Glomerular endothelial cell (primary cell): ENCODE measurements at places on chromosomes 16 and 17.

GRCh38 chr17:40671282-40671681 lies 6.3 kb upstream of the KRT222 start:
- DNase-seq, result no peak

DNA sequence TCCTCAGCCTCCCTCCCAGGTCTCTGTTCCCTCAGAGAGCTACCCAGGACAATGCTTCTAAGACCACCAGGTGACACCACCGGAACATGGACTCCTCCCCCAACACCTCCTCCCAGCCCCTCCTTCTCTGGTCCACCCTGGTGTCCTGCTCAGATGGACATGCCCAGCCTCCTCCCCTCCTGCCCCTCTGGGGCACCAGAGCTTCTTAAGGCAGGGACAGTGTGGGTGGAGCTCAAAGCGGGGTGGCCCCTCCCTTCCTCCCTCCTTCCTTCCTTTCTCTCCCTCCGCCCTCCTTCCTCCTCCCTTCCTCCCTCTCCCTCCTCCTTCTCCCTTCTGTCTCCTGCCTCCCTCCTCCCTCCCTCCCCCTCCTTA lies 22.7 kb downstream of the TRPV3 start:
- no peak for DNase-seq

DNA sequence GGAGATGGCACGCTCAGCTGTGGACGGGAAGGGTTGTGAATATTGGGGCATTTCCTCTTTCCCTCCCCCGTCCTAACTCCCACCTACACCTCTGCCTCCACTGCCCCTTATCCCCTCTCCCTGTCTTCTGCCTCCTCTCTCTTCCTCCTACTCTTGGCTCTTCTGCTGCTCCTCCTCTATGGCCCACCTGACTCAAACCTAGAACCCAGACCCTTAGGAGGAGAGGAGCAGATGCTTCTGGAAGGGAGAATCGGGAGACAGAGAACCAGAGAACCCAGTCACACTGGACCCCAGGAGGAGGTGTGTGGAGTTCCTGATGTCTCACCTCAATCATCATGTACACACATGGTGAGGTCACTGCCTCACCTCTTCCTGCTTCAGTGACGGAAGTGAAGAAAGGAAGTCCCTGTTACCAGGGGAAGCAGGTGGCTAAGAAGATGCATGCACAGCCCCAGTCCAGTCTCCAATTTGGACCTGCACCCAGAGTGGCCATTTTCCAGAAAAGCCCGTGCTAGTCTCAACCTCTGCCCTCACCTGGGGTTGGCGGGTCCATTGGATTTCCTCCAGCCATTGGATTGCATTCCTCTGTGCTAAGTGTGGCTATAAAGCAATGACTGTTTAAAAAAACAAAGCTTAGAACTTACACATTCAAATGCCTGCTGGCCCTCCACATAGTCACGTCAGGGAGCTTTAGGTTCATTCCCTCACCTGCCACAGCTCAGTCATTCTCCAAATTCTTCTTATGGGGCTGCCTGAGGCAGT lies 4.0 kb downstream of the RNF222 start:
- DNase-seq, result no peak

DNA sequence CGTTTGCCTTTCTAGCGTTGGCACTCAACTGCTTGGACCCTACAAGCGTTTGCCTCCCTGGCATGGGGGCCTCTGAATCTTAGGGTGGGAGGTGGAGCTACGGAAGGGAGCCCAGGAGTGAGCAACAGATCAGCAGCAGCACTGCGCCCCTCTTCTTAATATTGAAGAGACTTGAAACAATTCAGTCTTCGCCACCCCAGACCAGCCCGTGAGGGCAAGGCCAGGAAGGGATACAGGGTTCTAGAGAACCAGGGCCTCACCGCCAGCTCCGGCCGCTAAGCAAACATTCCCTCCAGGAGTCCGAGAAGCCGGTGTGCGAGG lies 1.5 kb upstream of the GPRC5C start:
- DNase-seq, result no peak

DNA sequence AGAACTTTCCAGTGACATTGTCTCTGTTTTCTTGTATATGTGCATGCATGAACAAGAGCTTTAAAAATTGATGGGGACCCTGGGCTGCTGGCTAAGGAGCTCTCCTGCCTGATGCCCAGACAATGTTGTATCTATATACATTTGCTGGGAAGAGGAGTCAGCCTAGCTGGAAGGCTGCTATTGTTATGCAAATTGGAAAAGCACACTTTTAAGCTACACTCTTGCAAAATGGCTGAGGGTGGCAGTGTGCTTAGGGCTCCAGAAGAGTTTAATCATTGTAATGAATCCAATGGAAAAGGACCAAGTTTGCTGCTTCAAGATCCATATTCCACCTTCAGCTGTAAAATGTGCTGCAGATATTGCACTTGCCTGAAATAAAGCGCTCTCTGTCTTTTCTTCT lies 171.8 kb downstream of the PRKCA start:
- no peak for DNase-seq

- no peak for DNase-seq
Observed at GRCh38 chr17:77735566-77736198, 222.8 kb upstream of the TNRC6C start.

DNA sequence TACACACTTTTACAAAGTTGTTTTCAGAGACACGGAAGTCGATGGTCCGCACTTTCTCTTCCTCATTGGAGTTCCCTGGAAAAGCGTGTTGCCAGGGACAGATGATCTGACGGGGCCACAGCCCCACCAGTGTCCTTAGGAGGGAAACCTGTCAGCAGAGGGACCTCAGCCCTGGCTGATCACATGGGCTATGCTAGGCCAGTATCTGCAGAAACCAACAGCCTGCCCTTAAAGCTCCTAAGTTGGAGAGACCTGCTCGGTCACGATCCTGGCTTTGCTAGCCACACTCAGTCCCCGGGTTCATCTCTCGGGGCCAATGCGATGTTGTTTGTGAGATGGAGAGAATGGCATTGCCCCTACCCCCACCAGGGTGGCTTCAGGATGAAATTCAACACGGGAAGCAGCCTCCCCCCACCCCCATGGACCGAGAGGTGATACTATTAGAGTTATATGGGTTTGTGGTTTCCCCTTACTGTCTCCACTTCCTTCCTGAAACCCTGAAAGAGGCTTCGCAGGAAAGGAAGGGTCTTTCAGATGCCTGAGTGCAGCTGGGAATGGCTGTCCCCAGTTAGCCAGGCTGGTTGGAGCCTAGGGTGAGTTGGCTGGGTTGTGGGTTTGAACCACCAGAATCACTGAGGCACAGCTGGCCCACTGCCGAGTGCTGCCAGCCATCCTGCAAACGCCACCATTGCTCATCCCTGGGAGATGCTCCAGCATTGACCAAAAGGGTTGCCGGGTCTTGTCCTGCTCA lies 16.6 kb downstream of the RMI2 start:
- DNase-seq, result no peak

DNA sequence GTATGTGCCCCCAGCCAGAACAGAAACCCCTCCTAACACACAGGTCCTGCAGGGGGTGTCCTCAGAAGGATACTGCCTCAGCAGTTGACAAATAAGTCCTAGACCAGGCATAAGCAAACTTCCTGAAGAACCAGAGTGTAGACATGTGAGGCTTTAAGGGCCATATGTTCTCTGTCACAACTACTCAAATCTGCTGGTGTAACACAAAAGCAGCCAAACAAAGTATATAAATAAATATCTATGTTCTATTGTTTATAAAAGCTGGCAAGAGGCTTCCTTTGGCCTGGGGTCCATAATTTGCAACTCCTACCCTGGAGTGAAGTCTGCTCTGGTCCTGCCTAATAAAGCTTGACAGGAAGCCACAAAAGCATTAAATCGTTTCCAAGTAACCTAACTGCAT lies 9.9 kb downstream of the FAM83G start:
- DNase-seq, result no peak
